ENCODE measurements at places on chromosomes 12 and 14. TPM values are rescaled to one million over a fixed set of nuclear protein-coding genes. Genes with fewer than 3 reads are reported as not detected.

The PTPRO gene
- 0.47 TPM for polyA plus RNA-seq

The RAD51AP1 gene
- polyA plus RNA-seq: 1.6 TPM

The KRT85 gene
- polyA plus RNA-seq: not detected

The SMCO2 gene
- polyA plus RNA-seq: not detected
